ENCODE measurements at places on chromosomes 16 and 17.

GRCh38 chr17:14557480-14557879 lies 256.6 kb downstream of the HS3ST3B1 start:
- DNase-seq, result no peak
- H3K4me1 ChIP-seq, result no peaks in the 10 kb centered on the region
- no peak overlapping the region for H3K27ac ChIP-seq
- no peak overlapping the region for H3K4me3 ChIP-seq
- peaks cover 4% of the 10 kb centered on the region for H3K36me3 ChIP-seq

DNA sequence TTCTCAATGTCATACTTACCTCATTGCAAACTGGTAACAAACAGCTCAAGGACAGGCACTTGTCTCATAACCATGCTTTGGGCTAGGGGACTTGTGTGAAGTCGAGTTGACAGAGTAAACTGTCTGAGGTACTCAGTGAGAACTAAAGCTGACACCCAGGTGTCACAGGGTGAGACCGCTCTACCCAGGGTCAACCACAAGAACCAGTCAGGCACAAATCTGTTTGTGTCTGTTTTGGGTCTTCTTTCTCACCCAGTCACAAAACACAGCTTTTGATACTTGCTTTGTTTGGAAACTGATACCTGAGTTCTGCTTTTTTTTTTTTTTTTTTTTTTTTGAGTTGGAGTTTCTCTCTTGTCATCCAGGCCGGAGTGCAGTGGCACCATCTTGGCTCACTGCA lies 161.1 kb downstream of the STX8 start:
- H3K36me3 ChIP-seq, result no peaks in the 10 kb centered on the region
- H3K4me1 ChIP-seq, result no peaks in the 10 kb centered on the region
- no peak overlapping the region for H3K4me3 ChIP-seq
- no peak for DNase-seq
- no peak overlapping the region for H3K27ac ChIP-seq

DNA sequence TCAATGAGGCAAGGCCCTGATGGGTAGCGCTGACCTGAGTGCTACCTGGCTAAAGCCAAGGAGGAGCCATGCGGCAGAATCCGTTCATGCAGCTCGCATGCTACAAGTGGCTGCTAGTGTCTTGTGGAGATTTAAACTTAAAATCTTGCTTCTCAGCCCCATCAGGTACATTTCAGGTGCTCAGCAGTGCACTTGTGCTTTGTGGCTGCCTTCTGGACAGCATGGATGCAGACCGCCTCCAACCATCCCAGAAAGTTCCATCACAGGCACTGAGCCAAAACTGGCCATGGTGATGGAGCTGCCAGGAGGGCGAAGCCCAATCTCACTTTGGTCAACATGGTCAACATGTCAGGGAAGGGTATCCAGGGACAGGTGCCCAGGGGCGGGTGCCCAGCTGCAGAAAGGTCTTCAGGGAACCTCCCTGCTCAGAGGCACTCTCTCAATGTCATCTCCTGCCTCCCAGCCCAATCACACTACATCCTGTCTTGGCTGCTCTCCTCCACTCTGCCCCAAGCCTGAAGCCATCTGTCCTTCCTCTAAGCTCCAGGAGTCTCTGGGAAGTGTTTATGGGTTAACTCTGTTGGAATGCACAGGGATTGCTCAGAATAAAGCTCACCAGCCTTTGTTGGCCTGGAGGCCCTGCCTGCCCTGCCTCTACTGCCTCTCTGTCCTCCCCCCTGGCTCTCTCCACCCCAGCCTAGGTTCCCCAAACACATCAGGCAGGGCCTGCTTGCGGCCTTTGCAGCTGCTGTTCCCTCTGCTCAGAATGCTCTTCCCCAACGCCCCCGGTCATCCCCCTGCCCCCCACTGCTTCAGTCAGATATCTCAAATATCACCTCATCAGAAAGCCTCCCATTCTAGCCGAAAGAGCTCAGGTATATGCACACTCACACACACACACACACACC lies 18.3 kb upstream of the TNFRSF13B start:
- no peak overlapping the region for H3K27ac ChIP-seq
- no peak for DNase-seq
- H3K4me3 ChIP-seq, result no peak overlapping the region
- H3K4me1 ChIP-seq, result peaks cover 9% of the 10 kb centered on the region
- no peaks in the 10 kb centered on the region for H3K27me3 ChIP-seq

DNA sequence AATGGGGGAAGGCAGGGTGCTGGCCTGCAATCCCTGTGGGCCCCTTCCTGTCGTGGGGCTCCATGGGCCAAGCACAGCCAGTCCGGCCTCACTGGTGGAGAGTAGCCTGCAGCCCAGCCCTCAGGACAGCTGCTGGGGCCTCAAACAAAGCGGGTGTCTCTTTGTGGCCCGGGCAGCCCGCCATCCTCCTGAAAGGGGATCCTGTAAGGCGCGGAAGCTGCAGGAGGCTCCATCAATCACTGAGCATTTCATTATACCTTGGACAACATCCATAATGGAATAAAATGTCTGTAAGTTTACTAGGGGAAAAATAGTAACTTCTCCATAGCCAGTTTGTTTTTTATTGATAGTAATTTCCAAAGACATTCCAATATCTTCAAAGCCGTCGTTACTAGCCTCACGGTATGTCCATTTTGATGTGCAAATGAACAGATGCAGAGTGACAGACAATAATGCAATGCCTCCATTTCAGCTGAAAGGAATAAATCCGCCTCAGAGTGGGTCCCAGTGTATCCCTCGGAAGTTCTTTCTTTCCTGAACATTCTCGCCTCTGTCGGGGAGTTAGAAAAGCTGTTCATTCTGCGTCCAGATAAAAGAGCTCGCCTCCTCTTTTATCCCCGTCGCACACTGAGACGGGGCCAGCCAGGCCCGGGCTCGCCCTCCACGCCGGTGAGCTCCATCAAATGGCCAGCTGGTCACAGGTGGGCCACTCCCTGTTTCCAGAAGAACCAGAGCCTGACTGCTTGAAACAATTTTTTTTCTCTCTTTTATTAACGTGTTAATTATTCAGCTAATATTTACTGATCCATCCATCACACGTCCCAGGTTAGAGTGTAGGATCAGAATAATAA lies 14.4 kb downstream of the WSCD1 start:
- no peaks in the 10 kb centered on the region for H3K4me1 ChIP-seq
- no peak overlapping the region for H3K4me3 ChIP-seq
- H3K27me3 ChIP-seq, result peaks cover 39% of the 10 kb centered on the region
- DNase-seq, result no peak
- no peak overlapping the region for H3K27ac ChIP-seq

DNA sequence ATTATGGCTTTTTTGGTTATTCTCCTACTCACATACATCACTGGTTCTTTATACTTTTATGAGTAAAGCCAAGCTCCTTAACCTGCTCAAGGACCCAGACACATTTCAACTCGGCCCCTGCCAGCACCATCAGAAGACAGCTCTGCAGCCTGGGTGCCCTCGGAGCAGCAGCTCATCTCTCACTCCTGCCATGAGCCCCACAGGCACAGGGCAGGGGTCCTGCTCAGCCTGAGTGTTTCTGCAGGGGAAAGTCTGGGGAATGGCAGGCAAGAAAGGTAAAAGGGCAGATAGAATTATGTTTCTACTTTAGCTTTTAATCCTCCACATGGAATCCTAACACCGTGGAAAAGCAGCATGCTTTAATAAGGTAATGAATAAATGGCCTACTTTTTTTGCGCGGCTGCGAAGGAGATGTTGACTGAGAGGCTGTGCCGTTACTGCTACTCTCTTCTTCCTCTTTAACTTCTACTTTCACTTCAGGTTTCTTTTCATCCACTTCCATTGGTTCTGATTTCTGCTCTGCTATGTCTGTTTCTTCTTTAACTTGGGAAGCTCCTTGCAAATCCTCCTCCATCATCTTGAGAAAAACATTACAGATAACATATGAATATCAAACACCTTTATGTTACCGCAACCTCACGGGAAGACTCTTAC lies 50.1 kb upstream of the TRAP1 start:
- no peaks in the 10 kb centered on the region for H3K4me1 ChIP-seq
- DNase-seq, result no peak
- no peaks in the 10 kb centered on the region for H3K27me3 ChIP-seq
- H3K4me3 ChIP-seq, result no peak overlapping the region
- H3K36me3 ChIP-seq, result peaks cover 77% of the 10 kb centered on the region
